ENCODE measurements at places on chromosomes 12 and 14.

GRCh38 chr12:24135158-24135850, 185.8 kb upstream of the SOX5 start:
- DNase-seq = no peak

- DNase-seq = no peak
These were observed 77.8 kb upstream of the MAX start for GRCh38 chr14:65179918-65180724.

DNA sequence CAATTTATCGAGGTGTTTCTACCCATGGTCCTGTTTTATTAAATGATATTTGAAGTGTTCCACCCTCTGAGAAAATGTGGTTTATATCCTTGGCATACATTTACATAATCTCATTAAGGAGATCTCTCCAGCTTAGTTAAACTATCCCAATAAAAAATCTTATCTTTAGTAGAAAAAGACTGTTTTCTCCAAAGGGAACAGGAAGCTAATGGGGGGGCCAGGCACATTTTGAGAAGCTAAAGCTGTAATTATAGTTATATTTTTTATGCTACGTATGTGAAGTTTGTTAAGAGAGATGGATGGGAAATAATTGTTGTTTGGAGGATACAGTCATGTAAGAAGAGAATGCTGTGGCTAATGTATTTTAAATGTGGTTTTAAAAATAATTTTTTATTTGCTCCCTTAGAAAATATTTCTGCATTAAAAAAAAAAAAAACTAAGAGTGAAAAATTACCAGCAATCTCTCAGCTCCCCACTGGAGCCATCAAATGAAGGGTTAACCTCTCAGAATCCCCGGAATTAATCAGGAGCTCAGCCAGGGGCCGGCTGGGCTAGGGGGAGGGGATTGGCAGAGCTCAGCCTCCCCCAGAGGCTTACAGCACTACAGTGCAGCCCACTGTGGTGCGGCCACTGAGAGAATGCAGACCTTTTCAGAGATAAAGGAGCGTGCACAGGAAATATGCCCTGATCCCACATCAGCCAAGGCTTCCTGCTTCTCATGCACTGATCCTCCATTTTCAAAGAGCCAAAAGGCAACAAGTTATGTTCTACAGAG, 185.8 kb downstream of the EGLN3 start:
- DNase-seq = peak; percentile 91

GRCh38 chr12:130830246-130830551, 8.9 kb downstream of the STX2 start:
- peak; percentile 21 for DNase-seq

DNA sequence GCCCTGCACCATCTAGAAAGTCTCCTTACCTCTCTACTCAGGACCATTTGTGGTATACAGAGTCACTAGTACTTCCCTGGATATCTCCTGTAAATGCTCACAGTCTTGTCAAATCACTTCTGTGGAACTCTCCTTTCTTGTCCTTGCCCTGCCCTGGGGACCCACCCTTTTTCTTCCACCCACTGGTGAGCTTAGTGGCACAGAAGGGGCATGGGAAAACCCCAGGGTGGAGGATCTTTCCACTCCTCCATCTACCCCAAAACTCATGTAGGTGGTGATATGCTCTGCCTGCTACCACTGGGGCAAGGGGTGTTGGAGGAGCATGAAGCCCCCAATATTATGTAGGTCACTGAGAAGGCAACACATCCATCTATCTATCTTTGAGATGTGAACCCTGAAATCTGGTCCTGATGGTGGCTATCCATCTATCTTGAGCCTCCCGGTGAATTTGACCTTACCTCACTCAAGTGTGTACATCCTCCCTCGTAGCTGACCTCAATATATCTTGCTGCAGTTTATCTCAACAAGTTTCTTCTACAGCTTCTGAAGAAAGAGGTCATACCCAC, 943 bp downstream of the TESPA1 start:
- DNase-seq = no peak

- DNase-seq = peak; percentile 97
These were observed 4.5 kb downstream of the AJUBA start for GRCh38 chr14:22977684-22978486.

GRCh38 chr12:87217491-87217890, 811.7 kb downstream of the C12orf50 start:
- no peak for DNase-seq

DNA sequence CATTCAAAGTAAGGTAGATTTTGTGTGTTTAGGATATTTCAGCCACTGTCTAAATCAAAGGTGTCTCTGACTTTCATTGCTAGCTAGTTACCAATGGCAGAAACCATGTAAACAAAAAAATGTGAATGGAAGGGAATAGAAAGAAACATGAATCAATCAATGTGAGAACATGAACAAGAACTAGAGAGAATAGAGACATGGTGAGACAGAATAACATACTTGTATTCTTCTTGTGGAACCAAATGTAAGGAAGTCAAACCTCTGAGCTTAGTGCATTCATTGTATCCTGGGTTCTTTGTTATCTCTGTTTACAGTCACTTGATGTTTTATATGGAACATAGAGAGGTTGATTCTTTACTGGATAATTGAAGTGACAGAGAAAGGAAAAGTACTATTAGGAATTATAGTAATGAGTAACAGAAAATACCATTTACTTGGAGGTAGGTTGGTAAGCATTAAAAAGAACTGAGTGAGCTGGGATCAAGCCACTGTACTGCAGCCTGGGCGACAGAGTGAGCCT, 2.6 kb upstream of the WNK1 start:
- no peak for DNase-seq

GRCh38 chr12:64729909-64730587, 29.2 kb downstream of the GNS start:
- DNase-seq = no peak

GRCh38 chr12:9378430-9378835, 170.2 kb upstream of the PZP start:
- peak; percentile 58 for DNase-seq

- DNase-seq = no peak
These were observed 58.0 kb downstream of the MIS18BP1 start for GRCh38 chr14:45194964-45195363.

DNA sequence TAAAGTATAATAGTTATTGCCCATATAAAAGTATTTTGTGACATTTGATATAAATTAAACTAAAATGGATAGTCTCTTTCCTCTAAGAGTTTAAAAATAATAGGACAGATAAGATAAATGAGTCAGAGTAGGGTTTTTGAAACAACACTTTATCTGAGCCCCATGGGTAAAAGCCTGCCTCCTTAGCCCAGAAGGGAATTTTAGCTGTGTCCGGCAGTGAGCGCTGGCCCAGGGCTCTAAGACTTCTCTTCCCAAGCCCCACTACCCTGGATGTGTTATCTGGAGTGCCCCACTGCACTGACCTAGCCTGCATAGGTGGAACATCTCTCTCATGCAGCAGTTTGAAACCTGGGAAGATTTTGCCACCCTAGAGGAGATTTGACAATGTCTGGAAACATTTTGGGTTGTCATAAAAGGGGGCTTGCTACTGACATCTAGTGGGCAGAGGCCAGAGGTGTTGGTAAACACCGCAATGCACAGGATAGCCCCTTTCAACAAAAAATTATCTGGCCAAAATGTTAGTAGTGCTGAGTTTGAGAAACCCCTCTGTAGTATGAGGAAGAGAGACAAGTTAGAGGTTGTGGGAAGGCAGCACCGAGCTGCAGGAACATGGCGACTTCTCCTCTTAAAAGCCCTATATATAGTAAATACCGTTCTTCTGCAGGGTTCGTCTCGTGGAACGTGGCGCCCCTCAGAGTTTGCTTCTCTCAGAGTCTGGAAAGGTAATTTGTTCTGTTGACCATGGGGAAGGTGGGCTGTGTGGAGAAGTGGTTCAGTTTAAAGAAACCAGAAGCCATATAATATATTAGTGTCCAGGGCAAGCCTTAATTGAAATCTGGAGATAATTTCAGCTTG, 29.3 kb upstream of the ATF1 start:
- peak; percentile 60 for DNase-seq

DNA sequence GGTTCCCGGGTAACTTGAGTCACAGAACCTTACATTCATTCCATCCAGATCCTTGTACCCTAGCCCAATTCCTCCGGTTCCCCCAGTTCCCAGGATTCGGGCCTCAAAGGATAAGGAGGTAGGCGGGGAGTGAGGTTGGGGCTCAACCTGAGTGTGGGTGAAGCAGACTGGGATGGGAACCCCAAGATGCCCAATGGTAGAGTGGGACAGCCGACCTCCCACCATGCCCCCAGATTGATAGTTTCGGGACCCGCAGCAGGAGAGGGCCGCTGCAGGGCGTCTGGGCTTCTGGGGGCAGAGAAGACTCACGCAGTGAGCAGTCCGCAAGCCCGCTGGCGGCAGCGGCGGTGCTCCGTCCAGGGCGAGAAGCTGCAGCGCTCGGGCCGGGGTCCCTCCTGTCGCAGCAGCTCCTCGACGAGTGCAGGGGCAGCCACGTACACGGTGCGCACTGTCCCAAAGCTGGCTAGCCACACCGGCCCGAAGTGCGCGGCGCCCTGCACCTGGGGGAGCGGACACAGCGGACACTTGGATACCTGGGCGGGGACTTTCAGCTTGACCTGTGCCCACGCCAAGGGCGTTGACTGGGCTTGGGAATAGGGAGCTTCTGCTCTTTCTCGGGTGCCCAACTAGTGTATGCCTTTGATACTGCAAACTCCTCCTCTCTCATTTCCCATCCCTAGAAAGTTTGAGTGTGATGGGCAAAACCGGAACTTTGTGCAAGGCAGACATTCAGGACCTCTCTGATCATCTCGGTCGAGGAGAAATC, 997 bp downstream of the CYP27B1 start:
- no peak for DNase-seq

DNA sequence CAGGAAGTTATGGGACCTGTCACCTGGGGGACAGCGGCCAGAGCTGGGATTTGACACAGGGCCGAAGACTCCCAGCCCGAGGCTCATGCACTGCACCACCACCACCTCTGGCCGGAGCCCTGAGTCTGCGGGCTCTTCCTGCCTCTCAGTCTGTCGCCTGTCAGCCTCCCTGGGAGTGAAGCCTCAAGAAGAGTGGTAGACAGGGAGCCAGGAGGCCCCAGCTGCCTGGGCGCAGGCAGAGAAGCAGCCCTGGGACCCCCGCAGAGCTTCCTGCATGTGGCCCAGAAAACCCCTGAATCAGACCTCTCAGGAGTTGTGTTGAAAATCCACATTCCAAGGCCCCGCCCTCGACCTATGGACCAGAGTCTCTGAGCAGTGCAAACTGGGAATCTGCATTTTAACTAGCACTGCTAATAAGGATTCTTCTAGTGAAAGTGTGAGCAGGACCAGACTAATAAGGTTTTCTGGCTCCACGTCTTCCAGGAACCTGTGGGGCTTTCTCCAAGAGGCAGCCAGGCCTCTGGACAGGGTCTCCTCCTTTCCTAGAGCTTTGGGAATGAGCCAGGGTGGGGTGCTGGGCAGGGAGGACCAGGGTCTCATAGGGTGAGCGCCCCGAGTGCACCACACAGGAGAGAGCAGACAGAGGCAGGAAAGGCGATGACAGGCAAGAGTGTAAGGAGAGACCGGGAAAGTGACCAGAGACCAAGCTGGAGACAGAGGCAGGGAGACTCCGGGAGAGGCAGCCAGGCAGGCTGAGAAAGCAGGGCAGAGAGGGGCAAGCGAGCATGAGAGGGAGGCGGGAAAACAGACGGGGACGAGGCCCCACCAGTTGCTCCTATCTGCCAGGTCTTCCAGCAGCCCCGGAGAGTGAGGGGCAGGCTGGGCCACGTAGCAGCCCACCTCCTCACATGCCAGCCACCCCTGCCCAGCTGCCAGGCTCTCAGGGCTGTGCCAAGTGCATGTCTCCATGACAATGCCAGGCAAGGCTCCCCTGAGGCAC, 112.4 kb downstream of the BCL11B start:
- DNase-seq = no peak

- DNase-seq = no peak
These were observed 3.7 kb upstream of the MAPKAPK5 start for GRCh38 chr12:111838353-111838752.

DNA sequence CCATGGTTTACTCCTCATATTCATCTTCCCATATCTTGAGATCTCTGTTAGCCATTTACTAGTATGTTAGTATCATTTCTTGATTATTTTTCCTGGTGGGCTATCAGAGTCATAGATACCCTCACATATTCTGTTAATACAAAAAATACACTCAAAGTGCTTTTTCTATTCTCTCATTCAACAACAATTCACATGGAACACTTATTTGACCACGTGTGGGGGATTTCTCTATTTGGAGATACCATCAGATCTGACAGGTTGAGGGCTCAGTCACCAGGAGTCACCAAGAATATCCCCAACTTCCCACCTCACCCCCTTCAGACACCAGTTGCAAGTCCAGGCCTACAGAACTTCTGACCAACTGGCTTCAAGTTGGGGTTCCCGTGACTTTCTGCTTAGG, 51.9 kb upstream of the A2ML1 start:
- DNase-seq = no peak

GRCh38 chr12:103803847-103804246, 37.2 kb downstream of the NT5DC3 start:
- DNase-seq = no peak

DNA sequence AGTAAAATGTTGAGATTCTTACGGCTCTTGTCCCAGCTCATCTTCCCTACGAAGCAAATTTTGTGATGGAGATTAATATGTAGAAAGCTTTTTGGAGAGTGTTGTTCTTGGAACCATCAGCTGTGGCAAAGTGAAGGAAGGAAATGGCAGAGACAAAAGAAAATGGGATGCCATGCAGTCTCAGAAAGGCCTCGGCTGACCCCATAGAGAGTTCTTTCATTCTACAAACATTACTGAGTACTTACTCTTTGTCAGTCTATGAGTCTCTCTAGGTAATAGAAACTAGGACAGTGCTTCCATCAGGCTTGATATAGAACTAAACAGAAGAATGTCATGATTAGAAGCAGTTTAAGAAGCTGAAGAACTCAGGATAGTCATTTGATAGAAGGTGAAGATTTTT, 134.1 kb downstream of the PLEKHA5 start:
- peak; percentile 73 for DNase-seq

DNA sequence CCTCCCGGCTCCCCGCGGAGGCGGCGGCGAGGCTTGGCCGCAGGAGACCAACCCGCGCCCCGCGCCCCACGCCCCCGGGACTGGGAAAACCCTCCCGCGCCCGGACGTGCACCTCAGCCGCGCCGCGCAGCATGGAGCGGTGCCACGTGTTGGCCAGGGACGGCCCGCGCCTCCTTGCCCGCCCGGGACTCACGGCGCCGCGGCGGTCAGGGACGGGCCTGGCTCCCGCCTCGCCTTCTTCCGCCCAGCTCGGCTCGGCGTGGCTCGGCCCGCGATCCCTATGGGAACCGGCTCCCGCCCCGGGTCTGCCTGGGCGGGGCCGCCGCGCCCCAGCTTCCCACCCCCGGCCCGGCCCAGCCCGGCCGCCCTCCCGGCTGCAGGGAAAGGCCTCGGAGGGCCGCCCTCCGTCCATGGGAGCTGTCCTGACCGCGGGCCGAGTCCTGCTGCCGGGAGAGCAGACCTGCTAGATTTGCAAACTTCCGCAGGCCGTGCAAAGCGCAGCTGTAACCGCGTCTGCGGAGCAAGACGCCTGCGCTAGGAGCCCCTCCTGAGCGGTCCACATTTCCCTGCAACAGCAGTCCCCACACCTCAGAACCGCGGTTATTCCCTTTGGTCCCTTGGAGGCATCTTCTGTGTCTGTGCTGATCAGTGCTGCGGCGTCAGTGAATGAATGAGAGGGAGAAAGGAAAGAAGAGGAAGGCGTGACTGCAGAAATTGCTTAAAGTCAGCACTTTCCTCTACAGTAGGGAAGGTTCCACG, at the start of gene CDKL1:
CDKL1 (minus strand) TSS at position 251 of the 759 bp plus-strand sequence. CDS start 1,013 bp downstream, outside the sequence.
- DNase-seq = peak; percentile 86

Measured in neural progenitor cell (in vitro differentiated cells).